Pons (tissue), 1 donor: ENCODE measurements at places on chromosomes 12 and 14.
A peak's percentile ranks its signal among the peaks of the same experiment; 100 is the strongest.

DNA sequence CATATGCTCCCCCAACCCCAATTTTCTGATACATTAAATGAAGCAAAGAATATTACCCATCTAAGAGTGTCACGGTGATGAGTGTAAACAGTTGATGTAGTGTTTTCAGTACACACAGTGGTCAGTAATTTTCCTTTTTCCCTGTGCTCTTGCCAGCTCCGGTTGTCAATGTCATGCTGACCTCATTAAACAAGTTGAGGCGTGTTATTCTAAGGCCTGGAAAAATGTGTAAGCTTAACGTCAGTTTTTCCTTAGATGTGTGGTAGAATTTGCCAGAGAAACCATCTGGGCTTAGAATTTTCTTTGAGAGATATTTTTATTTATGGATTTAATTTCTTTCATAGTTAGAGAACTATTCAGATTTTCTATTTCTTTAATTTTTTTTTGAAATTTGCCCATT, 11.7 kb upstream of the SERPINA6 start:
- no peak for DNase-seq

DNA sequence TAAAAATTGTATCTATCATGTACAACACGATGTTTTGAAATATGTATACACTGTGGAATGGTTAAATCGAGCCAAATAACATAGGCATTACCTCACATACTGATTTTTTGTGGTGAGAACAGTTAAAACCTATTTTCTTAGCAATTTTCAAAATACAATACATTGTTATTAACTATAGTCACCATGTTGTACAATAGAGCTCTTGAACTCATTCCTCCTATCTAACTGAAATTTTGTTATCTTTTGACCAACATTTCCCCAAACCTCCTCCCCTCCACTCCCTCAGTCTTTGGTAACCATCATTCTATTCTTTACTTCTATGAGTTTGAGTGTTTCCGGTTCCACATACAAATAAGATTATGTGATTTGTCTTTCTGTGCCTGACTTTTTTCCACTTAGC, 6.8 kb upstream of the SLC38A2 start:
- DNase-seq = no peak

- no peak for DNase-seq
These were observed 696.8 kb upstream of the LRFN5 start for GRCh38 chr14:40909906-40910305.

GRCh38 chr14:68633131-68633991, 159.5 kb downstream of the ZFP36L1 start:
- DNase-seq = peak; percentile 97
